ENCODE measurements at places on chromosomes 7 and 10. TPM values are rescaled to one million over a fixed set of nuclear protein-coding genes. Genes with fewer than 3 reads are reported as not detected.

Gene ACSM6
- total RNA-seq: not detected

Gene ETV1
- total RNA-seq: 2.3 TPM

Gene ZNF12
- total RNA-seq: 9.6 TPM

Gene EPO
- total RNA-seq: not detected

Gene TEX47
- total RNA-seq: not detected

Gene SFRP4
- 4.0 TPM for total RNA-seq

Gene GIMAP6
- total RNA-seq: not detected

Gene TAS2R40
- total RNA-seq: not detected

Gene TMEM130
- 0.31 TPM for total RNA-seq

Gene ICA1
- 0.86 TPM for total RNA-seq

Gene TMEM184A
- 6.7 TPM for total RNA-seq

Gene GPR26
- total RNA-seq: not detected

Gene SLC26A3
- total RNA-seq: not detected

Gene PPP1R9A
- total RNA-seq: 3.8 TPM

Gene OR2A12
- total RNA-seq: not detected

Gene GIMAP5
- not detected for total RNA-seq

Gene IDI2
- total RNA-seq: not detected
